ENCODE measurements at places on chromosomes 3 and 15.

GRCh38 chr15:85755471-85755870, 39.3 kb downstream of the KLHL25 start:
- no peak for DNase-seq

- peak; percentile 29 for DNase-seq
Measured at GRCh38 chr15:39774688-39775267, 7.9 kb downstream of the FSIP1 start.

GRCh38 chr3:35617370-35617769, 22.0 kb upstream of the ARPP21 start:
- no peak for DNase-seq

- DNase-seq, result no peak
Measured at GRCh38 chr3:54665016-54665600, 262.8 kb downstream of the LRTM1 start.

GRCh38 chr3:15810702-15811101, 12.9 kb upstream of the ANKRD28 start:
- DNase-seq, result no peak

GRCh38 chr15:31328428-31328968, 1.9 kb downstream of the KLF13 start:
- DNase-seq, result peak; percentile 89

GRCh38 chr3:15797642-15798303, at the start of gene ANKRD28:
ANKRD28 (minus strand) TSS chr3:15797979; CDS start chr3:15796521, 1,458 bp downstream.
- DNase-seq, result no peak

DNA sequence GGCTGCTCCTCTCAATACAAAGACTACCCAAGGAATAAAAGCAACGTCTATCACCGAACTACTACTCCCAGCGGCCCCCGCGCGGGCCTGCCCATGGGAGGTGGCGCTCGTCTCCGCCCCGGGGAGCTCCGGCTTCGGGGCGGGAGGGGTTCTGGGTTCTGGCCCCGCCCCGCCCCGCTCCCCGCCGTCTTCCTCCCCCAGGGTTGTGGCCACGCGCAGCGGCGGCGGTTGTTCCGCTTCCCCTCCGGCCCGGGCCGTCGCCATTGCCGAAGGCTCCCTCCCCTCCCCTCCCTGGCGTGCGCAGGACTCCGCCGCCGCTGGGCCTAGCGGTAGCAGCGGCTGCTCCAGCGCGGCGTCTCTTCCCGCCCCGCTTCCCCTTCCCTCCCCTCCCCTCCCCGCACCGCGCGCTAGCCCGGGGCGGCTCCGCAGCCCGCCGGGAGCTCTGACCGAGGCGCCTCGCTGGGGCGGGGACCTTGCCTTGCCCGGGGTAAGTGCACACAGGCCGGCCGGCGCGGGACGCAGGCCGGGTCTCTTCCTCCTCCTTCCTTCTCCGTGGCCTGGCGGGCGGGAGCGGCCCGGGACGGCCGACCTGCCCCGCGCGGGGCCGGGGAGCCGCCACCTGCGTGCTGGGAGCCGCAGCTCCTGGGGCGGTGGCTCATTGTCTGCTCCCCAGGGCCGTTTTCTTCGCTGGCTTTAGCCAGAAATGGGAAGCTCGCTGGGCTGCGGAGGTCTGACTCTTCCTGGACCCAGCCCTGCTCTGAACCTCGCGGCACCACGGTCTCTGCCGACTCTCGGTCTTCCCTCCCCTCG, at the start of gene PAK2:
Gene PAK2, plus strand, starts transcription at position 187 of the 810 bp plus-strand sequence. CDS start 42,790 bp downstream, outside the sequence.
- DNase-seq, result peak; percentile 94

DNA sequence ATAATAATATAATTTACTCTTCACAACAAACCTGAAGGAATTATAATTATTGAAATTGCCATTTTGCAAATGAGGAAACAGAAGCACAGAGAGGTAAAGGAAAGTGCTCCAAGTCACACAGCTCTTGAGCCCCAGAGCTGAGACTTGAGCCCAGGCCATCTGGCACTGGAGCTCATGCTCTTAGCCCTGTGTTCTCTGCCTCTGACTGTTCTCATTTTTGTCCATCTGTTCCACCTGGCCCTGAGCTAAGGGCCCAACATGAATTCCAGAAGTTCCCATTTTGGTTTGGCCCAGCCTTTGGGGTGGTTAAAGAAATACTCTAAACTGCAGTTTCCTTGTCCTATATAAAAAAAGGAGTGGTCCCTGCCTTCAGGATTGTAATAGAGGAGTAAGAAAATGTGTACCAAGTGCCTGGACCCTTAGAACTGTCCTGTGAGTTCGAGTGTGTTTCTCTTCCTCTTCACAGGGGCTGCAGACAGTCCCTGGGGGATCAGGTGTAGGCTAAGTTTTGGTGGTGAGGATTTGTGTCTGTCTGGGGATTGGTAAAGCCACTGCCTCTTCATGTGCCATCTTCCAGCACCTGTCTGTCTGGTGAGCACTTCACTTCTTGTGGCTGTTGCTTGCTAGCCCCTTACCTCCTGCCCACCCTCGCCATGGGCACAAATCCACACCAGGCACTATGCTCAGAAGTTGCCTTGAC, 91.8 kb downstream of the DNAJB8 start:
- DNase-seq, result no peak

DNA sequence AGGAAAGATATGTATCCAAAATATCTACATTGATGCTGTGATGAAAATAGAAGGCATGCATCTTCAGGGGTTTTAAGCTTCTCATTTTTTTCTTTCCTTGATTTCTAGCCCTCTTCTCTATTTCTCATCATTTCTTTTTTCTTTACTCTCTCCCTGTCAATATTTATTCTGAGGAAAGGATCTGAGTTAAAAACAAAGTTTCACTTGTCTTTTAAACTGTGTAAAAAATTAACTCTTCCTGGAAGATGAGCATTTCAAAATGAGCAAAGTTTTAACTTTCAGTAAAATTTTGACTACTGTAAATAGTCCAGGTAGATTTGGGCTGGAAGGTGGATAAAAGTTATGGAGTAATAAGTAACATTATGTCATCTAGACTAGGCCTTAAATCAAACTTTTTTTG, 500.2 kb upstream of the GBE1 start:
- DNase-seq, result no peak

DNA sequence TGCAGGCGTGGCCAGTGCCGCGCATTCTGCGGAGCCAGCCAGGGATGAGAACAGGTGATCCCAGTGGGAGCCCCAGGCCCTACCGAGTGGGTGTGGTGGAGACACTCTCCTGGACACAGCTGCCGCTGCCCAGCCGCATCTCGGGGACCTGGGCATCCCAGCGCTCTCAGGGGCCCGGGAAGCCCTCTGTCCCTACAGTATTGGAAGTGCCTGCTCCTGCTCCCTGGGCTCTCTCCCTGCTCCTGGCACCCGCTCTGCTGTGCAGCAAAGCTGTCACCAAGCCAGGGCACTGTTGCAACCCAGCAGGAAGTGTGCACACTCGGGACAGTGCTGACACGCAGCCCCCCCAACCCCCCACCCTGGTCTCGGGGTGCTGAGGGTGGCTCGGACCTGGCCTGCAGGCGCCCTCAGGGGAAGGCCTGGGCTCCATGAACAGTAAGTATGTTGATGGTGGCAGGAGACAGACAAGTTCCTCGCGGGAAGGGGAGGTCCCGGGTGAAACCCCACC, 1177.4 kb upstream of the GBE1 start:
- no peak for DNase-seq

- DNase-seq, result no peak
Measured at GRCh38 chr15:57677204-57677603, 29.3 kb upstream of the POLR2M start.

- peak; percentile 18 for DNase-seq
Measured at GRCh38 chr15:51093839-51094605, 684 bp downstream of the TNFAIP8L3 start.

DNA sequence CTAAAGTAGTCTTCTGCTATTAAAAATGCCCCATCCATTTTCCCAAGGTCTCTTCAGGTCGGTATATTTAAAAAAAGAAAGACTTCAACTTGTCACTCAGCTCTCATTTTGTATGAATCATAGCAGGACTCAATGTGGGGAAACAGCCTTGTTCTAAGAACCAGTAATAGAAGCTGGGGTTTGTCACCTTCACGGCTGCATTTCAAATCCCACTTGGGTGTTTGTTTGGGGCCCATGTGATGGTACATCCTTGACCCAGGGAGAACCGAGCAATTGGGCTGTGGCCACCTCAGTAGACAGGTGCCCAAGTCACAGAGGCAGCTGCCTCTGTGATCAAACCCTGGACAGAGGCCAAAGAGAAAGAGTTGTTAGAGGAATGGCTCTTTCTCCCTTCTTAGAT, 70.3 kb upstream of the ARL8B start:
- DNase-seq, result no peak
